Central memory CD8-positive, alpha-beta T cell (primary cell): ENCODE measurements at places on chromosomes 13 and 19.

GRCh38 chr13:41139296-41139966 lies 6.8 kb upstream of the KBTBD6 start:
- peaks cover 2% of the 10 kb centered on the region for H3K36me3 ChIP-seq
- H3K4me1 ChIP-seq, result peaks cover 8% of the 10 kb centered on the region
- peak overlapping the region; percentile 16 for H3K27ac ChIP-seq
- no peak for DNase-seq

- H3K27ac ChIP-seq, result no peak overlapping the region
- no peak for DNase-seq
- H3K27me3 ChIP-seq, result peaks cover 52% of the 10 kb centered on the region
- no peaks in the 10 kb centered on the region for H3K4me1 ChIP-seq
Observed at GRCh38 chr13:110477706-110478245, 83.7 kb downstream of the RAB20 start.

- no peaks in the 10 kb centered on the region for H3K4me1 ChIP-seq
- peaks cover 8% of the 10 kb centered on the region for H3K27me3 ChIP-seq
- peaks cover 2% of the 10 kb centered on the region for H3K36me3 ChIP-seq
Observed at GRCh38 chr19:46303322-46303690, 6.5 kb downstream of the HIF3A start.

GRCh38 chr19:34711890-34712289 lies 22.2 kb upstream of the ZNF181 start:
- H3K27ac ChIP-seq, result no peak overlapping the region
- H3K4me3 ChIP-seq, result no peak overlapping the region
- H3K4me1 ChIP-seq, result peaks cover 5% of the 10 kb centered on the region
- no peak for DNase-seq
- peaks cover 65% of the 10 kb centered on the region for H3K27me3 ChIP-seq
- no peaks in the 10 kb centered on the region for H3K36me3 ChIP-seq

DNA sequence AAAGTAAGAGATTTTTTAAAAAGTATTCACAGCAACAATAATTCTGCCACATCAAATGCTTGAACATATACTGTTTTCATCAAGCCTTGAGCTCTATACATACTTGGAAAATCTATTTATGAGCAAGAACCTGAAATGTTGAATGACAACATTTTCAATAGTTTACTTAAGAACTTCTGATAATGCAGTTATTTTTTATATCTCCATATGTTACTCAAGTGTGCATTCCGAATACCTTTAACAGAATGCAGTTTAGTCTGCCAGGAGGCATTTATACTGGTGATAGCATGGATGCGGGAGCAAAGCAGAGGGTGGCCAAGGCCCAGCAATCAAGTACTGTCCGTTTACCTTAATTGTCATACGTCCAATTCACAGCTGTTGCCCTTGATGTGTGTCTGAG lies 589.5 kb downstream of the KCTD12 start:
- H3K27ac ChIP-seq, result no peak overlapping the region
- H3K4me1 ChIP-seq, result no peaks in the 10 kb centered on the region
- H3K27me3 ChIP-seq, result no peaks in the 10 kb centered on the region
- no peak overlapping the region for H3K4me3 ChIP-seq
- H3K36me3 ChIP-seq, result no peaks in the 10 kb centered on the region
- DNase-seq, result no peak

- no peak for DNase-seq
- H3K36me3 ChIP-seq, result no peaks in the 10 kb centered on the region
- H3K27ac ChIP-seq, result no peak overlapping the region
- H3K27me3 ChIP-seq, result no peaks in the 10 kb centered on the region
- no peak overlapping the region for H3K4me3 ChIP-seq
Observed at GRCh38 chr13:35841060-35841521, 290.1 kb downstream of the DCLK1 start.

DNA sequence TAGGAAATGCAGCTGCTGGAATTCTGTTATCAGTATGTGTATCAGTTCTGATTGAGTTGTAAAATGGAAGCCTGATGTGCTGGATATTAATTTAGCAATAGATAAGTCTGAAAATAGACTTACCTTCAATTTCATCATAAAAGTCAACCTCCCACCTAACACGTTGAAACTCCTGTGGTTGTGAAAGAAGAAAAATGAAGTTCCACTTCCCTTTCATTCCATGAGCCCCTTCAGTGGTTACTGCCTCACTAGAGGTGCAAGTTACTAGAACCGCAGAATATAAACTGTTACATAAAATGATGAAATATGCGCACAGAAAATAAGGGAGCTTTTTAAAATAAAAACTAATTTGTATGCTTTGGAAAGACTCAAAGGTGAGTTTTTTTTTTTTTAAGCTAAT lies 249.2 kb downstream of the SHISA2 start:
- no peak for DNase-seq
- H3K36me3 ChIP-seq, result no peaks in the 10 kb centered on the region
- H3K27ac ChIP-seq, result no peak overlapping the region
- no peaks in the 10 kb centered on the region for H3K4me1 ChIP-seq
- peaks cover 24% of the 10 kb centered on the region for H3K27me3 ChIP-seq

GRCh38 chr13:27955014-27955591 lies 14.0 kb downstream of the CDX2 start:
- H3K27ac ChIP-seq, result no peak overlapping the region
- peaks cover 2% of the 10 kb centered on the region for H3K36me3 ChIP-seq
- peaks cover 7% of the 10 kb centered on the region for H3K4me1 ChIP-seq
- peaks cover 80% of the 10 kb centered on the region for H3K27me3 ChIP-seq
- DNase-seq, result no peak

DNA sequence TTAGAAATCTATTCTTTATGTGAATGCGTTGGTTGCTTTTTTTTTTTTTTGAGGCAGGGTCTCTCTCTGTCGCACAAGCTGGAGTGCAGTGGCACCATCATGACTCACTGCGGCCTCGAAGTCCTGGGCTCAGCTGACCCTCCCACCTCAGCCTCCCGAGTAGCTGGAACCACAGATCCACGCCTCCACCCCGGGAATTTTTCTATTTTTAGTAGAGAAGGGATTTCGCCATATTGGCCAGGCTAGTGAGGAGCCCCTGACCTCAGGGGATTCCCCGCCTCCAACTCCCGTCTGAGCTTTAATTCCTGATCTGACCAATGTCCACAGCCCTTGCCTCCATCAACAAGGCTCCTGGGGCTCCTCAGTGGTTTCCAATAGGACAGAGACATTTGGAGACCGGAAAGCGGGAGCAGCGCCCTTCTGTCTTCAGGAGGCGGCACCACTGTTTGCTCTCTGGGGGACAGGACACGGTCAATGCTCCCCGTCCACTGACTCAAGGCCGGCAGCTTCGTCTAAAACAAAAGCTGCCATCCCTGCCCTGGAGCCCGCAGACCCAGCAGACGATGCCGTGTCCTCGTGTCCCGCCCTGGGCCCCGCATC lies 503 bp downstream of the TUBA3C start:
- no peaks in the 10 kb centered on the region for H3K36me3 ChIP-seq
- H3K4me1 ChIP-seq, result no peaks in the 10 kb centered on the region
- no peaks in the 10 kb centered on the region for H3K27me3 ChIP-seq
- no peak overlapping the region for H3K27ac ChIP-seq
- DNase-seq, result no peak

DNA sequence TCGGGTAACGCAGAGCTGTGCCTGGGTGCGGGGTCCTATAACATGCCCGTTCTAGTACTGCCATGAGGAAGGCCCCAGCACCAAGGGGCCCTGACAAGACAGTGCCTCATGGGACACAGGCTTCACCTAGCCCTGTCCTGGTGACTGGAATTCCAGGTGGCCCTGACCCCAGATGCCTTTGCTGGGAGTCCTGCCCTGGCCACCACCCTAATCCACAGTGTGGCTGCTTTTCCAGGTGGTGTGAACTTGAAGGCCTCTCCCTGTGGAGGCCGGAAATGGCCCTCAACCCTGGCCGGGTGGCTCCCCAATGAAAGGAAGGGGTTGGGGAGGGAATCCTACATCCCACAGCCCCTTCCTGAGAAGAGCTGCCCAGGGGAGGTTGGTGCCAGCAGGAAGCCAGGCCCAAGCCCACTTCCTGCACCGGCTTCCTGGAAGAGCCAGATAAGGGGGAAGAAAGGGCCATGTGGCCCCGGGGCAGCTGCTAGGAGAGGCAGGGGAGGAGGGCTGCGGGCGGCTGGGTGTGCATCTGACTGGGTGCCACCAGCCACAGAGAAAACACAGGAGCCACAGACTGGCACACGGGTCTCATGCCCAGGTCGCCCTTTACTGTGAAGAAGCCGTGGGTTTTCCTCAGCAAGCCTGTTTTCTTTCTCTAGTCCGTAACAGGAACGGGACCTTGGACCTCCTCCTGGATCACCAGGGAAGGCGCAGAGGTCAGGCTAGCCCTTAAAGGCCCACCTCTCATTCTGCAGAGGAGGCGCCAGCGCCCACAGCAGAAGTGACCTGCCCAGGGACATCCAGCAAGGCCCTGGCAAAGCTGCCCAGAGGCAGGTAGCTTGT lies 4.7 kb downstream of the LSM4 start:
- peaks cover 11% of the 10 kb centered on the region for H3K36me3 ChIP-seq
- peak overlapping the region; percentile 65 for H3K27ac ChIP-seq
- peaks cover 45% of the 10 kb centered on the region for H3K4me1 ChIP-seq
- H3K4me3 ChIP-seq, result peak overlapping the region; percentile 70
- no peaks in the 10 kb centered on the region for H3K27me3 ChIP-seq

DNA sequence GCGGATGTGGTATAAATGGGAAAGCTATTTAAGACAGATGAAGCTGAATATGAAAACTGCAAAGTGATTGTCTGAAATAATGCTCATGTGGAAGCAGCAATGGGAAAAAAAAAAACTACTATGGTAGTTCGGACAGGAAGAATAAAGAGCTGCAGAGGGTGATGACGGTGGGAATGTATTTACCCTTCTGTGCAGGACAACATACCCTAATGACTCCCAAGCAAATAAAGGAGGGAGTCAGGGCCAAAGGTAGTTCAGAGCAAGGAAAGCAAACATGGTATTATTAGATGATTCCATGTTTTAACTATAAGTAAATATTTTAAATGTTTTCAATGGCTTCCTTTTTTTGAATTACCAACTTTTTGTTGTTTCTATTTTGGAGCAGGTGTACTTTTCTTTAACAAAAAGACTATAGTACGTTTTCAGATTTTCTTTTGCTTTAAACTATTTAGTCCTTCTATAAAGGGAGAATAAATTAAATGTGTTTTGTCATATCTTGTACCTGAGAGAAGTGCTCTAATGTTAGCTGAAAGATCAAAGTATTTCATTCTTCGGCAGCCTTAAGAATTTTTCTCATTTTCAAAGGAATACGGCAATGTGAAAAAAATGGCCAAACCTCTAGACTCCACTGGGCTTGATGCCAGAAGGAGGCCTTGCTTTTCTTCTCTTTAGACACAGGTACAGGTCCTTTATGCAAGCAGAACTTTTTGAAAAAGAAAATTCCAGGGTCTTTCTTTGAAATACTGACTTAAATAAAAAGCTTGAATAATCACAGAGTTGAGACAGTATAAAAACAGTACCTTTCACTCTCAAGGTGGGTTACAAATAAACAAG lies 67.8 kb upstream of the ZDHHC20 start:
- H3K36me3 ChIP-seq, result peaks cover 20% of the 10 kb centered on the region
- H3K4me1 ChIP-seq, result peaks cover 11% of the 10 kb centered on the region
- H3K4me3 ChIP-seq, result no peak overlapping the region
- H3K27ac ChIP-seq, result no peak overlapping the region

DNA sequence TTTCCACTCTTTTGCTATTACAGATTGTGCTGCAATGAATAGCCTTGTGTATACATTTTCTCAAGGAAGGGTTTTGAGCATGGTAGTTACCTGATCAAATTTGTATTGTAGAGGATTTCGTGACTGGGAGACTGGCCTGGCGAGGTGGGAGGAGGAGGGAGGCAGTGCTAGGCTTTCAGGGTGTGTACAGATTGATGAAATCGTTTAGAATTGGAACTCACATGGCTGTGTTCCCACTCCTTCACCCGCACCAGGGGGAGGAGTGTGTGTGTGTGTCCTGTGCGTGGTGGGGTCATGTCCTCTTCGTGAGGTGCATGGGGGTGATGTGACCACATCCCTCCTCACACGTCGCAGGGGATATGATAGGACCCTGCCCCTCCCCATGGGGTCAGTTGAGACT lies 8.3 kb downstream of the PGLYRP1 start:
- DNase-seq, result no peak
- peaks cover 8% of the 10 kb centered on the region for H3K27me3 ChIP-seq
- H3K4me3 ChIP-seq, result peak overlapping the region; percentile 70

DNA sequence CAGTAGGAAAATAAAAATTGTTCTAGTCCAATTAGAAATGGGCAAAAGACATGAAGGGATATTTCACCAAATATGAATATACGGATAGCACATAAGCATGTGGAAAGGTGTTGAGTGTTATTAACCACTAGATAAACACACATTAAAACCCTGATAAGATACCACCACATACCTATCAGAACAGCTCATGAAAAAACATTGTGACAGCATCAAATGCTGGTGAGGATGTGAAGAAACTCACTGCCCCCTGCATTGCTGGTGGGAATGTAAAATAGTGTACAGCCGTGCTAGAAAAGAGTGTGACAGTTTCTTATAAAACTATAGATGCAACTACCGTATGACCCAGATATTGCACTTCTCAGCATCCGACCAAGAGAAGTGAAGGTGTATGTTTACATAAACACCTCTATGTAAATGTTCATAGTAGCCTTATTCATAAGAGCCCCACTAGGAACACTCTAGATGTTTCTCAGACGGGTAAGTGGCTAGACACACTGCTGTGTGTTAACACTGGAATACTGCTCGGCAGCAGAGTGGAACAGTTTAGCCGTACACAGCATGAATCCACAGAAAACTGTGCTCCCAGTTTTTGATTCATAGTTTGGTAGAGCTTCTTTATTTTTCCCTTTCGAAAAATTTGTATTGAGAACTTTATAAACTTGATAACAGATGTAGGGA lies 321.1 kb downstream of the MYO16 start:
- H3K27me3 ChIP-seq, result no peaks in the 10 kb centered on the region
- H3K36me3 ChIP-seq, result no peaks in the 10 kb centered on the region
- H3K4me3 ChIP-seq, result no peak overlapping the region
- no peaks in the 10 kb centered on the region for H3K4me1 ChIP-seq

DNA sequence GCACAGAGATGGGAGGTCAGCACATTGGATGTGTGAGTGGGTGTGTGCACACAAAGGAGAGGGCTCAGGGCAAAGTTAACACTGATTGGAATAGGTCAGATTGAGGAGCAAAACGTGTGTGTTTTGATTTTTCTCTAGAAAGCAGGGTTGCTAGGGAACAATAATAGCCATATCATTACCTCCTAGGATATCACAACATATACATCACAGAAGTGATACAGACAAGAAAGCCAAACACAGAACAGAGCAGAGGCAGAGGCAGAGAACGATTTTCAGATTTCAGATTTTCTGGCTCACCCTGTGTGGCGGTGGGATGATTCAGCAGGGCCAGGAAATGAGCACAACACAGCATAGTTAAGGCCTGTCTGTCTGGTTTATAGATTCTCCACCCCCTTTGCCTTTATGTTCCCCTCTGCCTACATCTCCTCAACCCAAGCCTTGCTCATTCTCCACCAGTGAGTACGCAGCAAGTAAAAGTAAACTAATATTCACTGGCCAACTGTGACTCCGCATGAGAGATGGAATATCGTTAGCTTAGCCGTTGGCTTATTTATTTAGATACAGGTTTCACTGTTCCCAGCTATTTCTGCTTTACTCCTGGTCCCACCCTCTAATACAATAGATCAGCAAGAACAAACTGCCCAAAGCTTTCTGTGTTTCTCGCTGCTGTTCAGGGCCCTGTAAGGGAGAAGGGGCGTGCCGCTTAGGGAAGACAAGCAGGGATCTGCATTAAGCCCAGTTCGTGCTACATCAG lies 182.7 kb upstream of the TSC22D1 start:
- H3K27me3 ChIP-seq, result peaks cover 3% of the 10 kb centered on the region
- no peaks in the 10 kb centered on the region for H3K4me1 ChIP-seq
- H3K4me3 ChIP-seq, result no peak overlapping the region
- H3K36me3 ChIP-seq, result no peaks in the 10 kb centered on the region
